ENCODE measurements at places on chromosomes 1 and 21.

DNA sequence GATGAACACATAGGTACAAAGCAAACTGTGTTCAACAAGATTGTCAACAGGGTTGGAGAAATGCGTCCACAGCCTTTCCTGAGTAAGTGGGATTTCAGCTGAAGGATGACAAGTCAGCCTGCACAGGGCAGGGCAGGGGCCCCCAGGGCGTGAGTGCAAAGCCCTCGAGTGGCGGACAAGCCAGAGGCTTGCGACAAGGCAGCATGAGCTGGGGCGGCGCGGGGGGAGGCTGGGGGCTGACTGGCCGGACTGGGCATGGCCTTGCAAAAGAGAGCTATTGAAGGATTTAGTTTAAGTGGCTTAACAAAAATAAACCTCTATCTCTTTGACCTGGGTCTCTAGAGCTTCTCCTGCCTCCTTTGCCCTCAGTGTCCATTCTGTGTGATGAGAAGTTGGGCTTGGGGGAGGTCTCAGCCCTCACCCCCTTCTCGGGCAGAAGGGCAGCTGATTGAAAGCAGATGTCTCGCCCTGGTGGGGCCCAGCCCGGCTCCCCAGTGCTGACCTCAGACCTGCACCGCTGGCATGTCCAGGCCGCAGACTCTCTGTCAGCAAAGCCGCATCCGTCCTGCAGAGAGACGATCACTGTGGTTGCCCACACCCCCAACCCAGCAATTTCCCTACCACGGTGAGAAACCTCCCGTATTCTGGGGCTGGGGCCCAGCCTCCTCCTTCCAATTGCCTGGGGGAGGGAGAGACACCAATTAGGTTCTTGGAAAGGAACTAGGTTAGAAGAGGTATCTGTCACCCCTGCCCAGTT is 24.3 kb upstream of the EPS8L3 start:
- DNase-seq: no peak

- DNase-seq: no peak
These were observed 60.3 kb upstream of the JUN start for GRCh38 chr1:58844176-58844575.

DNA sequence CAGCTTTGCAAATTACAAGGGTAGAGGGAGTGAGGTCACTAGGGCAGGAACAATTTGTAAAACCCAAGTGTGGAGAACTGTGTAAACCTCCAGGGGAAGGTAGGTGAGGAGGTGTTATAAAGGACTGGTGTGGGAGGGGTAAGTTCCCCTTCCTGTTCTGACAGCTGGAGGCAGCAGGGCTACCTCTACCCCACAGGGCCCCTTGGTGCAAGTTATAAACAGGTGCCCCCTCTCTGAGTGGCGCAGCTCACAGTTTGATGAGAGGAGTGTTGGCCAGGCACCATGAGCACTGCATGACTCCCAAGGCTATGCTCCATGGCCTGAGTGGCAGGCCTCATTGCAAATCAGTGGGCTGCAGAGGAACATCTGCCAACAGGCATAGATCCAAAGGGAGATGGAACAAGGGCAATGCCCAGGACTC is 41.0 kb downstream of the MFSD2A start:
- DNase-seq: no peak

GRCh38 chr1:161117759-161118581 is at the start of the genes NIT1 and PFDN2:
NIT1 (plus strand) TSS chr1:161118105; CDS start chr1:161118177, 72 bp downstream.
PFDN2 (minus strand) TSS chr1:161118037; CDS start chr1:161118026, 11 bp downstream.
- DNase-seq: peak; percentile 94

DNA sequence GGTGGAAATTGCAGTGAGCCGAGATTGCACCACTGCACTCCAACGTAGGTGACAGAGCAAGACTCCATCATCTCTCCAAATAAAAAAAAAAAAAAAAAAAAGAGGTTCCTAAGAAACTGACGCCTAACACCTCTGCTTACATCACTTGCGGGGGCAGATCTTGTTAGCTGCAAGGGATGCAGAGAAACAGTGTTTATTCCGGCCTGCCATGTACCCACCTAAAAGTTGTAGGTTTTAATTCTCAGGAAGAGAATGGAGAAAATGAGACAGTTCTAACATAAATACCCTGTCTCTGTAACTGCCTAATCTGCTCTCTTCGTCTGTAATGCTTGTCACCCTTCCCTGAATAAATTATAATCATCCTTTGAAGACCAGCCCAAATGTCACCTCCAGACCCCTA is 9.0 kb upstream of the SRSF4 start:
- no peak for DNase-seq

DNA sequence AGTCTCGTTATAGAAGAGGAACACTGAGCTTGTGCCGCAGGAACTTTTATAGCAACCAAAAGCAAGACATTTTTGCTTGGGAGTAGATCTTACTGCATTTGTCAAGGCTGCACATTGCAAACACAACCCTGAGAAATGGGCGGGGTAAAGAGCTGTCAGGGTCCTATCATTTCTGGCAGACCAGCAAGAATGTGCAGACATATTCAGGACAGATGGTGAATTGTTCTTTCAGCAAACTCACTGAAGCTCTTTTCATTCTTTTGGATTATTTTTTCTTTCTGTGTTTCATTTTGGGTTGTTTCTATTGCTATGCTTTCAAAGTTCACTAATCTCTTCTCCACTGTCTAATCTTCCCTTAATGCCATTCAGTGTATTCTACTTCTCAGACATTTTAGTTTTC is 5.1 kb upstream of the ACTN2 start:
- no peak for DNase-seq

DNA sequence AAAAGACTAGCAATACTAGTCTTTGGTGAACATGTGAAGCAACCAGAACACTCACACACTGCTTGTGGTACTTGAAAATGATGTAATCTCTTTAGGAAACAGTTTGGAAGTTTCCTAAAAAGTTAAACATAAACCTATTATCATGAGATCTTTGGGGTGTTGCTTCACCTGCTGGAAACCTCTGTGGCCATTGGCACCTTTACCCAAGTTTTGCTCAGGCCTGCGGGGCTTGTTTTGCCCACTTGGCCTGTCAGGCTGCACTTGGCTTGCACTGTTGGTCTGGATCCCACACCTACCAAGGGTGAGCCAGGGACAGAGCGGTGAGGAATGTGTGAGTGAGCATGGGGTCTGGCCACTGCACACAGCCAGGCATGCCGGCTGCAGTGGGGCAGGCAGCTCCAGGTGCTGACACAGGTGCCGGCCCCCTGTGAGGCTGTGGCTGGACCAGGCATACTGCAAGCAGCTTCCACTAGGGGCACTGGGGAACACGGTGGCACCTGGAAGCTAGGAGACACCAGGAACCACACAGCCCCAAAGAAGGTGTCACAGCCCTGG is 14.4 kb upstream of the FNBP1L start:
- DNase-seq: no peak
